ENCODE measurements at places on chromosomes 7 and 10.
A peak's percentile ranks its signal among the peaks of the same experiment; 100 is the strongest.

GRCh38 chr10:99695761-99696160, 36.2 kb downstream of the COX15 start:
- DNase-seq = no peak

GRCh38 chr10:36281831-36282331, 639.8 kb upstream of the FZD8 start:
- DNase-seq = no peak

GRCh38 chr10:89891006-89891535, 189.7 kb downstream of the KIF20B start:
- DNase-seq = no peak

DNA sequence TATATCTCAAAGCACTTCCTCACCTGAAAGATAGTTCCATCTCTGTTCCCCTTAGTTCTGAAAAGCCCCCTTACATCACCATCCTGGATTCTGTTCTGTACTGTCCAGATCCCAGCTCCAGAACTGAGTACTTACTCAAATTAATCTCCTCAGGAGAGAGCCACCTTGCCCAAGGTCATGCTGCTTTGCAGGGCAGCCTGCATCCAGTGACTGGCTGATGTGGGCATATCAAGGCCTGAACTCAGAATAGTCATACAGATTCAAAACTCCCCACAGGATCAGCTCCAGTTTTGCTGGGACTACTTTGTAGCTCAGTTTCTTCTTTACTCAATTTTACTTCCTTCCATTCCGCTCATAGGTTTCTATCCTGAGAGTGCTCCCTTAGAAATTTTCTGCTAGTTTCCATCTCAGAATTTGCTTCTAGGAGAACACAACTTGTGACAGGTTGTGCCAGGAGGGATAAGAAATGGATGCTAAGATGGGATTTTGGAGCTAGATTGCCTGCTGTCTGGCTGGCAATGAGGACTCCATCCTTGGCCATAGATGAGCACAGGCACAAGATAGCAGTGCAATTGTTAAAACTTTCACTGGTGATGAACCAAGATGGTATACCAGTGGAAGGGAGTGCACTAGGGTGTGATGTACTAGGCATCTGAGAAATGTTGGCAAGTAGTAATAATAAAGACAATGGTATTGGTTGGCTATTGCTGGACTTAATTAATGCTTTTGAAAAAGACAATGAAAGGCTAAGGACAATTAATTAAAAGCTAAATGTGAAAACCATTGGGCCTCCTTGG, 17.3 kb downstream of the SRGN start:
- no peak for DNase-seq

DNA sequence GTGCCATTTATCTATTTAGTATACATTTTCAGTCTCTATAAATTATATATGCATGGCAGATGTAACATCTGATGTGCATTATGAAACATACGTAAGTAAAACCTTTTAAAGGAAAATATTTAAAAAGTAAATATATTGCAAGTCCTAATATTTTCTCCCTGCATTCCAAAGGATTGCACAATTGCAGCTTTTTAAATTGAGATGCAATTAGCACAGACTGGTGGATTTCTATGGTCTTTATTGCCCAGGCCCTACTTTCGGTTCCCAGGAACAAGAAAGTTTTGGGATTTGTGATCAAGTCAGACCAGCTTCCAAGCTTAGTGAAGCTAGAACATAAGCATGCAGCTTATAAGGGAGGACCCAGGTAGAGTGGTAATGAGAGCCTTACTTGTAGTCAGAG, 337.8 kb downstream of the NRG3 start:
- DNase-seq = no peak

- DNase-seq = no peak
These were observed 17.8 kb upstream of the CCDC3 start for GRCh38 chr10:13019280-13019679.

DNA sequence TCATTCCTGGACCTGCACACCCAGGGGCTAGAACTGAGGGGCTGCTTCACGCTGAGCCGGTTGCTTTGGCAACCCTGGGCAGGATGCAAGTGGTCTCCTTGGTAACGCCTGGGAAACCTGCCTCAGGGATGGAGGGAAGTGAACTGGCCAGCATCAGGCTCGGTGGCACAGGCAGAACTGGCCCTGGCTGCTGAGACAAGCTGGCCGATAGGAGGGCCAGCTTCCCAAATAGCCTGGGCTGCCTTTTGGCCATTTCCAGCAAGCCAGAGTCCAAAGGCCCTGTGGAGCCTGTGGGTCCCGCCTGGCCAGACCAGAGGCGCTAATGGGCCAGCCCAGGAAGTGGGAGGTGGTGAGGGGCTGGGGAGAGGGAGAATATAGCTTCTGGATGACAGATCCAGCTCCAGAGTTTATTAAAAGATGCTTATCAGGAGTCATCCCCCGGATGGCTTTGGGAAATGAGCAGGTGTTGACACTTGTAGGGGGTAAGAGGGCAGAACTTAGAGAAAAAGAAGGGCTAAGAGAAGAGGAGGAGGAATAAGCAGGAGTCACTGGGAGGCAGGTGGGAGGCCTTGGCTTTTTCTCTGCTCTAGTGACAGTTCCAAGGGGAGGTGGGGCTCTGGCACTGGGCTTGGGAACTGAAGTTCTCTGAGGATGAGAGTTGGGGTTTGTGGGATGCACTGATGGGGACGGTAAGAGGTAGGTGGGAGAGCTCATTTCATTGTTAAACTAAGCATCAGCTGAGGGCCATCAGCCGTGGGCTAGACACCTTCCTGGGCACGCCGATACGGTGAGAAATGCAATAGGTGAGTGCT, 9.6 kb downstream of the NEURL1 start:
- no peak for DNase-seq

GRCh38 chr10:49115796-49116508, 630 bp upstream of the VSTM4 start:
- no peak for DNase-seq

GRCh38 chr7:111081546-111082267, 9.2 kb upstream of the LRRN3 start:
- no peak for DNase-seq

DNA sequence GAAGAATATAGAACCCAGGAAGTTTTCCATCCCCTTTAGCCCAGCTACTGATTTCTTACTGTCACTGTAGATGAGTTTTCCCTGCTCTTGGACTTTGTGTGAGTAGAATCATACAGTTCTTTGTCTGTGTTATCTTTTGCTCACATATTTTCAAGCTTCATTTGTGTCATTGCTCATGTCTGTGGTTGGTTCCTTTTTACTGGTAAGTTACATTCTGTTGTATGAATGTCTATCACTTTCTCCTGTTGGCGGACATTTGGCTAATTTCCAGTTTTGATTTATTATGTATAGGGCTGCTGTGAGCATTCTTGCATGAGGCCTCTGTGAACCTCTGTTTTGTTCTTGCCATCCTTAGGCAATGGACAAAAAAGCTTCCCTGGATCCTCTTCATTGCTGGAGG, 5.3 kb downstream of the GLRX3 start:
- DNase-seq = no peak

DNA sequence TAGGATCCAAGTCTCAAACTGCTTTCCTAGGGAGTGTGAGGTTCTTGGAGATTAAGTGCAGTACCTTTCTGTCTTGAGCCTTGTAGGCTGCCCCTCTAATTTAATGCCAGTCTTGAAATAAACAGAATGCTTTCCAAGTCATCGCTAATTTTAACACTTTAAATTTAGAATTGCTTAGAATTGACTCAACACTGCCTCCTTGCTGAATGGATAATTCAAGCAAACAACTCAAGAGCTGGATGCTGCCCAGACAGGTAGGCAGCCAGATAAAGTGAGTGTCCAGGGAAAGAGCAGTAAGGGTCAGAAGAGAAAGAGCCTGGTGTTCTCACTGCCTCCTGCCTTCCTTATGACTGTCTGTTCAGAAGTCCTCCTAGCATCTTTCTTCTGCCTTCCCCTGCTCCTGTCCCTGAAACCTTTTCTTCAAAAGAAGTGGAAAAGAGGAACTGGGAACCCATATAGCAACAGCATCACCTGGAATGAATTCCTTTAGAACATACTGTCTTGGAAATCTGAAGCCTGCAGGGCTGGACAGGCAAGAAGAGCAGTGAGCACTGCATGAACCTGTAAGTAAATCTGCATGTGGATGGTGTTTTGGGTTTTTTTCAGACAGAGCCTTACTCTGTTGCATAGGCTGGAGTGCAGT, 3.1 kb upstream of the GOT1 start:
- DNase-seq = no peak

- DNase-seq = no peak
These were observed 86.5 kb downstream of the OTUD1 start for GRCh38 chr10:23525406-23525805.

- no peak for DNase-seq
These were observed 1.8 kb downstream of the HNRNPF start for GRCh38 chr10:43407148-43407575.

GRCh38 chr10:103442031-103442461, 10.1 kb downstream of the CALHM2 start:
- no peak for DNase-seq

DNA sequence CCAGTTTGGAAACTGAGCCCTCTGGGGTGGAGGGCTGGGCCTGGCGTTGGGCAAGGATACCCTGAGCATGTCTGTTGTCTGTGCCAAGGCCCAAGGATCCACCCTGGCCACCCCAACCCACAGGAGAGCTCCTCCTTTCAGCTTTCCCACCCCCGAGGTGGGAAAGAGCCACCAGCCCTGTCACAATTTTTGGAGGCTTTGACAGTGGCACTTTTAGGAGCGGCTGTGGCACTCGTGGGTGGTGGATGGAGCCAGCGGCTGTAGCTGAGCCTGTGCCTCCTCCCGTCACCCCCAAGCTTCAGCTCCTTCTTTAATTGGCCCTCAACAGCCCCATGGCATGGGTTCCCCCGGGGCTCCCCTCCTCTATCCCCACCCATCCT, 18.2 kb upstream of the ZNF862 start:
- DNase-seq = no peak

DNA sequence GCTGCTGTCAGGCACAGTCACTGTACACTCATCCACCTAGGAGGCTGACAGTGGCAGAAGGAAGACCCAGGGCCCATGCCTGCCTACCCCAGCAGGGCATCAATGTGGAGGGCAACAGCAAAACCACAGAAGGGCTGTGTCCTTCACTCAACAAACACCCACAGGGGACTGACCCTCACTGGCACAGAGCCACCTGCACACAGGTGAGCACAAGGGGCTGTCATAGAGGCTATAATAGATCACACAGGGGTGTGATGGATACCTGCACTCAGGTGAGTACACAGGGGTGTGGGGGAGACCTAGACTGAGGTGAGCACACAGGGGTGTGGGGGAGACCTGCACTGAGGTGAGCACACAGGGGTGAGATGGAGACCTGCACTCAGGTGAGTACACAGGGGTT, 132.8 kb upstream of the TCERG1L start:
- no peak for DNase-seq

DNA sequence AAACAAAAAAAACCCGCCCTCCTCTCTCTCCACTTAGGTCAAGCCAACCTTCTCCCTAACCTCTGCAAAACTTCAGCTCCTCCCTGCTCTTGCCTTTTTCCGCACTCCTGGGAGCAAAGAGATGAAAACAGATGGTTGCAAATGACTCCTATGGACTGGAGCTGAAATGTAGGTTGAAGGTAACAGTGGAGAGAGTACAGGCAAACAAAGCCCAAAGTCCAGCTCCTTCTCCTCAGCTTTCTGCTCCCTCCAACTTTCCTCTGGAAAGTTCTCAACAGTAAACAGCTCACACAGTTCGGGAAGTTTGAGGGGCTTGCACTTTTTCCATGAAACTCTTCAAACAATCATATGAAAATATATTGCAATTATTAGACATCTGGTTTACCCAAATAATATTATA, 90.3 kb downstream of the SLC37A3 start:
- DNase-seq = no peak

DNA sequence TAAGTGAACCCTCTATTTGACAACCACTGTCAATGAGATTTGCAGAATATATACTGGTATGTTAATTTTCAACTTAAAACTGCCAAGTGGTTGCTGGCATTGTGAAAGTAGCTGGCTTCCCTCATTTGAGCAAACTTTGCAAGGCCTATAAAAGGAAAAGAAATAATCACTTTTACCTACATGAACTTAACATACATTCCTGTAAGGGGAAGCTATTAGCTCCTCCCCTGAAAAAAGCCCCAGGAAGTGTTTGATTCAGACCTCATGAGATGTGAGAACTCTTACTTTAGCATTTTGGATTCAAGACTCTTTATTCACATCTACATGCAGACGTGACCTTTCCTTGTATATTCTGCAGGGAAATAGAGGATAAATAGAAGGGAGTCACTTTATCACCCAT, 175.6 kb downstream of the OTUD1 start:
- DNase-seq = no peak

DNA sequence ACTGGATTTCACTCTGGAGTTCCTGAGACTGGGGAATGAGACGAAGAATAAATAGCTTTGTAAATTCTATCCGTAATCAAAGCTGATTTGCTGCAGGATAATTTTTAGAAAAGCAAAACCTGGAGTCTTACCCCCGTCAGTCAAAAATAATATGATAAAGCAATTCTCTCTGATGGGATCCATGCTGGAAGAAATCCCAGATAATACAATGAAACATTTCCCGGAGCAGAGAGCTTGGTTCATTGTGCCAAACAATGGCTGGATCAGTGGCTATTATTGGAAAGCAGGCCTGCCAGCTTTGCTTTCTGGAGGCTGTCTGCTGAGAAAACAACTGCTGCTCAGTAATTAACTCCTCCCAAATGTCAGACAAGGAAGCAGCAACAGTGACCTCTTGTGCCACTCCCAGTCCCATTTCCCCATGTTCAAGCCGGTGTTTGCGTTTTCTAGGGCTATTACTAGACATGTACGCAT, 609.4 kb upstream of the PCDH15 start:
- DNase-seq = peak; percentile 7

GRCh38 chr10:43385412-43386004, 14.1 kb downstream of the FXYD4 start:
- no peak for DNase-seq

DNA sequence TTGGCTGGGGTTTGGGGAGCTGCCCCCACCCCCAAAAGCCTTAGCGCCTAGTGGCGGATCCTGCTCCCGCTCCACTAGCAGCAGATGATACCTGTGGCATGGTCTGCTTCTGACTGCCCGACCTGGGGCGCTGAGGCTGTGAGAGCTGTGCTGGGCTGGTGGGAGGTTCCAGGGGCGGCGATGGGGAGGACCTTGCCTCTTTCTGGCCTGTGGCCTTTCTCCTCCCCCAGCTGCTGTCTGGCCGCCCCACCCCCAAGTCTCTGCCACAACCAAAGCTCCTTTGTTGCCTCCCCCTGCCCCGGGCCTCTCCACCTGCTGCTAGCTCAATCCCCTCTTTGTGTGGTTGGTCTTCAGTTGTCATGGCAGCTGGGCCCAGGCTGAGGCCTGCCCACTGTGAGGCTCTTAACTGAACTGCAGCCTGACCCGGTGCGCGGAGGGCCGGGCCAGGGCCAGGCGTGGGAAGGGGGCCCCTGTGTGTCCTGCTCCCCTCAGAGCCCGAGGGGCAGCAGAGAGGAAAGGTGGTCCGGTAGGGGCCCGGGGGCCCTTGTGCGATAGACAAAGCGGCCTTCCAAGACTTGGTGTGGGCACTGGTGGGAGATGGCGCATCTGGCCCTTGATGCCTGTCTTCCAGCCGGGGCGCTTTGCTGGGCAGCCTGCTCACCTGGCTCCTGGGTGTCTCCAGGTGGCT, 4.7 kb downstream of the ZNF775 start:
- peak; percentile 91 for DNase-seq

GRCh38 chr10:100403734-100404133, 56.7 kb downstream of the SCD start:
- DNase-seq = no peak

GRCh38 chr7:7438851-7439250, 96.8 kb downstream of the COL28A1 start:
- no peak for DNase-seq

- DNase-seq = no peak
These were observed 205.9 kb downstream of the MBL2 start for GRCh38 chr10:52566471-52567246.
